ENCODE measurements at places on chromosomes 7 and 10. TPM values are rescaled to one million over a fixed set of nuclear protein-coding genes. Genes with fewer than 3 reads are reported as not detected.

- H3K4me3 ChIP-seq, result no peak overlapping the region
- H3K27ac ChIP-seq, result no peak overlapping the region
- no peak for DNase-seq
- no peaks in the 10 kb centered on the region for H3K4me1 ChIP-seq
- no peaks in the 10 kb centered on the region for H3K27me3 ChIP-seq
These were observed 392.8 kb downstream of the DNAJB6 start for GRCh38 chr7:157729566-157729965.

GRCh38 chr10:46077731-46078413 lies 31.8 kb upstream of the MSMB start:
- no peak overlapping the region for H3K4me3 ChIP-seq
- DNase-seq, result no peak
- H3K36me3 ChIP-seq, result no peaks in the 10 kb centered on the region
- H3K27me3 ChIP-seq, result no peaks in the 10 kb centered on the region

Gene TMEM236
- not detected for total RNA-seq

Gene CCL24
- total RNA-seq, result not detected

Gene CDNF
- total RNA-seq, result 7.4 TPM

Data from vagina (tissue), 2 donors.